ENCODE measurements at places on chromosomes 4 and X.
A peak's percentile ranks its signal among the peaks of the same experiment; 100 is the strongest.

GRCh38 chr4:123578276-123579029 is 181.9 kb downstream of the SPRY1 start:
- DNase-seq = no peak

GRCh38 chrX:43860646-43861370 is 21.4 kb downstream of the MAOB start:
- DNase-seq = peak; percentile 13

GRCh38 chrX:119981286-119982070 is 37.9 kb upstream of the NKAP start:
- peak; percentile 39 for DNase-seq

- no peak for DNase-seq
These were observed 1614.0 kb upstream of the PCDH10 start for GRCh38 chr4:131534944-131535645.

DNA sequence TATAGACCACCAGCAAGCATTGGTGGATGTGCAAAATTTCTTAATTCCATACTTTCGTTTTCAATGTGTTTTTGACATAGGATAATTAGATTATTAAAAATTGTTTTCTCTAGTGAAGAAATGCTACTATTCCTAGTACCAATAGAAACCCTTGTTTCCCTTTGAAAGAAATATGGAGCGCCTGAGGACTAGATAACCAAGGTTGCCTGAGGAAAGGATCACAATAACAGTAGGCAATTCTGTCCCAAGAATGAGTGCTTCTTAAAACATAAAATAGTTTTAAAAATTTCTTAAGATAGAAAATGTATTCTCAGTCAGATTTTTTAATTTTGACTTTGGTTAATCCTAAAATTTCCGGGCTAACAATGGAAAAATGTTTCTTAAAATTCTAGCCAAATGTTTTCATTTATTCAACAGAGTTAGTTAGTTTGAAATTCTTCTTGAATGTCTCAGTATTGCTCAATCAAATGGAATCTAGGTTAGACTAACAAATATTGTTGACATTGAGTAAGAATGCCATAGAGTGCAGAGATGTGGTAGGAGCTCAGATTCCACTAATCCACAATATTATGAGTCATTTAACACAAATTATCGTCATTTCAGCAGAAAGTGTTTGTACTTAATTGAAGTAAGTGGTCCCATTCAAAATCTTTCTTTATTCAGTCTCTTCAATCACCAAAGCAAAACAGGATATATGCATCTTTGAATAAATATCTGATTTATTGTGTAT is 666.0 kb downstream of the GRID2 start:
- peak; percentile 94 for DNase-seq

- DNase-seq = no peak
These were observed 88.6 kb upstream of the MAML3 start for GRCh38 chr4:140242357-140243277.

All from H4 (cell line).